ENCODE measurements at places on chromosomes 12 and 14.

GRCh38 chr14:77306851-77307496 lies 13.7 kb downstream of the POMT2 start:
- DNase-seq, result no peak

DNA sequence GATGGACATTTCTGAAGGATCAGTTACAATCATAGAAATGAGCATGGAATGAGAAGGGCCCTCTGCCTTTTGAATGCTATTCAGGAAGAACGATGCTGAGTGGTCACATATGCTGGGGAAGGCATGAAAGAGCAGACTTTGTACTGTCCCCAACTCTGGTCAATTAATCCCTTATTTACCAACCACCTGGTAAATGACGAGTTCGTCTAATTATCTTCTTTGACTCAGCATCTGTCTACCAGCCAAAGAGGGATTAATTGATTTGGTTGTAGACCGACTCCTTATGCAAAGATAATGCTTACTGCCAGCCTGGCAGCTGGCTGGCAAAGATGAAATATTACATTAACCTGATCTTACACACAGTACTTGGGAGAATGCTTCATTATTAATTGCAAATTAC lies 152.2 kb downstream of the CHST11 start:
- DNase-seq, result no peak

DNA sequence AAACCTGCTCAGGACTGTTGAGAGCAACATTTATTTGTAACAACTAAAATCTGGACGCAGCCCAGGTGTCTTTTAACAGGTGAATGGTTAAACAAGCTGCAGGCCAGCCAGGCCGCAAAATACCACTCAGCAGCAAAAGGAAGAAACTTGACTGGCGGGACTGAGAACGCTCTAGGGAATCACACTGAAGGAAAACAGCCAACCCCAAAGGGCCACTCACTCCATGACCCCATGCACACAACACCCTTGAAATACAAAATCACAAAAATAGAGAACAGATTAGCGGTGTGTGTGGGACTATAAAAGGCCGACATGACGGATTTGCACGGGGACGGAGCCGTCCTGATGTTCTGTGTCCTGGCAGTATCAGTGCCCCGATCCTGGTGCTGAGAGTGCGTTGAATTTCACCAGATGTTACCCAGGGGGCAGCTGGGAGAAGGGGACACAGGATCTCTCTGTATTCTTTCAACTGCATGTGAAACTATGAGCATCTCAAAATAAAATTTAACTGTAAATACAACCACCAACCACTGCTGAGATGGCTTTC lies 23.0 kb downstream of the VPS37B start:
- DNase-seq, result no peak

- DNase-seq, result no peak
These were observed 17.0 kb upstream of the SRSF5 start for GRCh38 chr14:69749956-69750355.

DNA sequence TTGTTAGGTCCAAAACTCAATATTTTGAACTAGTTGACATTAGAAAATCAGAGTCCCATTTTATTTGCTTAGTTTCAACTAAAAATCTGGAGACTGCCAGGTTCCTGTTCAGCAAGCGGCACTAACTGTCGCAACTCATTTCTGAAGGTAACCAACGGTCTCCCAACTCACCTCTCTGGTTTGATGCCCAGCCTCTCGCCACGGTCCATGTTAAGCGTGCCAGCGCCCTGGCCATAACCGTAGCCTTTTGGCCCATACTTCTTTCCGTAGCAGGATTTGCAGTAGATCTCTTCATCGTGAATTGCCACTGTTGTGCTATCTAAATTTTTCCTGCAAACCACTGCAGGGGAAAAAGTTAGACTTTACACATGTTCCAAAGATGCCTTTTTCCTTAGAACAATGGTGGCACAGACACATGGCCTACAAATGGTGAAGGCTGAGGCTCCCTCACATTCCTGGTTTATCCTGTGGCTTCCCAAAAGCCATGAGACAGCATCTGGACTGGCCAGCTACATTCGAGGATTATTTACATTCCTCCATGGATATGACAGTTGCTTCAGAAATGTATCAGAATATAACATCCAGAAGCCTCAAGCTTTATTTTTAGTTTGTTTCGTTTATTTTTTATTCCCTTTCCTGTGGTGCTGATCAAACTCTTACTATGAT lies 15.7 kb downstream of the CSRP2 start:
- DNase-seq, result peak; percentile 85

- no peak for DNase-seq
These were observed 74.6 kb upstream of the MYF6 start for GRCh38 chr12:80632835-80633234.

DNA sequence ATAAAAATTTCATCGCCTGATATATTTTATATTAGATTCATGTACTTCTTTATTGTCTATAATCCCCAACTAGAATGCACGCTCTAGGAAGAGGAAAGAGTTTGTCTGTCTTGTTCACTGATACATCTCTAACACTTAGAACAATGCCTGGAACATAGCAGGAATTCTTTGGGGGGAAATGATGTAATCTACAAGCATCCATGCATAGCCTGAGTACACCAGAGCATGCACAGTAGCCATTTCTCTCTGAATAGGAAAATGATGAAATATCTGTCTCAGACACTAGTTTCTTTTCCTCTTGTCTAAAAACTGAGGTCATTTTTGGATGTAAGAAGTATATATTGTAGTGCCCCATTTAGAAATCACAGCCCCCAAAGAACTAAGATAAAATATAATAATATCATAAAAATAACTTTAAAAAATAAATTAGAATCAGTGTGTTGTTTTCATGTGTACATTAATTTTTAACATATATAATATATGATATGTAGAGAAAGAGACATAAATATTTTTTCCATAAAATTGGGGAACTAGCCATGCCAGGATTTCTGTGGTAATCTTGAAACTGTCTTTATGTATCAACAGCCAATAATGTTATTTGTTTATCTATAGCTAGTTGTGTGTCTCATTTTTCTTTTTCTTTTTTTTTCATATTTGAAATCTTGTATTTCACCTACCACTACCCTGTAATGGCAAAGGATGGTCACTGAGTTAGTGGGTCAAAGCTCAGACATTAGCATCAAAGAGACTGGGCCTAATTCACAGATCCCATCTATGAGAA lies 155.6 kb upstream of the TMCC3 start:
- peak; percentile 33 for DNase-seq

GRCh38 chr14:49945448-49946319 lies 52.8 kb downstream of the ARF6 start:
- DNase-seq, result no peak

DNA sequence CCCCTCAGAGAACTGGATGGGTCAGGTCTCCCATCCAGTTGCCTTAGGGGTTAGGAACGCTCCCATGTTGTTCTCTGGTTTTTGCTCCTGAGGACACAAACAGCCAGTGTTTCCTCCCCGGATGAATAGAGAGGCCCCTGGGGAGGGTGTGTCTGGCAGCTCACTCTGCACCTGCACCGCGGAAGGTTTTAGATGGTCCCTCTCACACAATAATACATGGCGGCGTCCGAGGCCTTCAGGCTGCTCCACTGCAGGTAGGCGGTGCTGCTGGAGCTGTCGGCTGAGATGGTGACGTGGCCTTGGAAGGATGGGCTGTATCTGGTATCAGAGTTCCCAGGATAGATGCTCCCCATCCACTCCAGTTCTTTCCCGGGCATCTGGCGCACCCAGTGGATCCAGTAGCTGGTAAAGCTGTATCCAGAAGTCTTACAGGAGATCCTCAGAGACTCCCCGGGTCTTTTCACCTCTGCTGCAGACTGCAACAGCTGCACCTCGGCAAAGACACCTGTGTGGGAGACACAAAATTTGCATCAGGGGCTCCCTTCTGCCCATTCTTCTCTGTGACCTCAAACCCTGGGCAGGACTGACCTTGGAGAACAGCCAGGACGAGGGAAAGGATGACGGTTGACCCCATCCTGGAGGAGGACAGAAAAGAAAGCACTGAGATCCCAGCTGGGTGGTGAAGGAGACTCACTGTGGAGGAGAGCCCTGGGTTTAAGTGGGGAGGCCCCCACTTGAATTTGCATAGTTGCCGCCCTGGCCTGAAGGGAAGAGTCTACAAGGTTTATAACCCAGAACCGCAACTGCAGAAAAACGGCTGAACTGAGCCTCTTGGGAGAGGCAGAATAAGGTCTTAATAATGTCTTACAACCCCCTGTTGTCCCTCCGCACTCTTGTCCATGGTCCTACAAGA lies 1324.8 kb downstream of the TMEM121 start:
- no peak for DNase-seq

DNA sequence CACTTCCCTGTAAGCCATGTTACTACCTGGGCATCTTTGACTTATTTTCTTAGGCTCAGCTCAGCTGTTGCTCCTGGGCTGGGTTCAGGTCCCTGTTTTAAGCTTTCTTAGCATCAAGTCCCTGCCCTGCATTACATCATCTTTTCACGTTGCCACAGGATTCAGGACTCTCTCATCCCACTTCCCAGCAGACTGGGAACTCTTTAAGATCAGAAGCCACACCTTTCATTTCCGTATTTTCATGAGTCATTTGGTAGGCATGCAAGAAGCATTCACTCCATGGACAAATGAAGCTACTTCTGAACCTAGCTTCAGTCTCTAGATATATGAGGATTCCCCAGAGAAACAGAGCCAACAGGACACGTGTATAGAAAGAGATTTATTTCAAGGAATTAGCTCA lies 726.8 kb downstream of the VRK1 start:
- DNase-seq, result no peak

DNA sequence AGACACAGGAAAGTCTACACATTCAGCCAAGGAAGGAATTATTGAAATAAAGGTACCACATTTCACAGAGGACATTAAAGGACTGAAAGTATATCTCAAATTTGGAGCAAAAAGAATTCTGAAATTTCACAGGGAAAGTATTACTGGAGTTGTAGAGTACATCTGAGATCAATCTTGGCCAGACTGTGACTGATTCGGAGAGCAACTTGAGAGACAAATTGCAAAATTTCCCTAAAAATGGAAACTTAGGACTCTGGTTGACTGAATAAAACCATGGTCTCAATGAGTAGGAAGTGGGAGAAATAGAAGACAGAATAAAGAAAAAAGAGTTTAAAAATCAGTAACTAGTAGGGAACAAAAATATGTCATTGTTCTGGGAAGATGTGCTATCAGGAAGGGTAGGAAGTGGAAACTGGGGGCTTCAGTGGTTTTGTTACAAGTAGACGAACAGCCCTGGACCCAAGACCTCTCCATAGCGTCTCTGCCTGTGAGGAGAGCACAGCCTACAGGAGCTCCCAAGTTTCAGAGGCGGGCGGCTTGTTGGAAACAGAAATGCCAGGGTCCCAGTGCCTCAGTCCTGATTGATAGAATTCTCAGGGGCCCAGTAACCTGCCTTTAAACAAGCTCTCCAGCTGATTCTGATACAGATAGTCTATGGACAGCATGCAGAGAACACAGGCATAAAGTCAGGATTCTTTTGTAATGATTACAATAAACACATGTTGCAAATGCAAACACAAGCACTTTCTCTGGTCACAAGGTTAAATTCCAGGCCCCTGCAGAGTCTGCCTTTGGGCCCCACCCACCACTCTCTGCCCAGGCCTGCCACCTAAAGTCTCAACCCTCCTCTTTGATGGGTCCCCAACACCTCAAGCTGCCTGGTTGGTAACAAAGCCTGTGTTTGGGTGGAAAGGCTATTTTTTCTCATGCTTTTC lies 63.1 kb downstream of the BBS10 start:
- DNase-seq, result no peak

DNA sequence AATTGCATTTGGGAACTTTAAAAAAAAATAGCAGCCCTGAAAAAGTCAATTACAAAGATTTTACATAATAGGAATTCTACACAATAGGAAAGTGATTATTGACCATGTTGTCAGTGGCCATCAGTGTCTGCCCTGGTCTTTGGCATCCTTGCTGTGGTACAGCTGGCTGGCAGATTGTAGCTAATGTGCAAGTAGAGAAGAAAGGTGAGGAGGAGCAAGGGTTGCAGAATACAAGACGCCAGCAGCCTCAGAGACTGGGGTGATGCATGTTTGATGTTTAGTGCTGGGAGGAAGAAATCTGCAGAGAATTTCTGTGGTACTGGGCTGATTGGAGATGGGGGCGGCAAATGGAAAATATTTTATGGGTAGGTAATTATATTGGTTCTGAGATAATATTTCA lies 322.9 kb downstream of the TMEM117 start:
- no peak for DNase-seq

- peak; percentile 28 for DNase-seq
These were observed 42.9 kb upstream of the EEA1 start for GRCh38 chr12:92971859-92972524.

- DNase-seq, result no peak
These were observed 112.1 kb downstream of the ADGRD1 start for GRCh38 chr12:131065801-131066200.

GRCh38 chr14:105502446-105503295 lies 11.6 kb downstream of the TEDC1 start:
- no peak for DNase-seq

- DNase-seq, result no peak
These were observed 2.3 kb downstream of the HIP1R start for GRCh38 chr12:122837306-122838265.

GRCh38 chr14:24054324-24054641 lies 2.5 kb downstream of the CARMIL3 start:
- DNase-seq, result no peak

DNA sequence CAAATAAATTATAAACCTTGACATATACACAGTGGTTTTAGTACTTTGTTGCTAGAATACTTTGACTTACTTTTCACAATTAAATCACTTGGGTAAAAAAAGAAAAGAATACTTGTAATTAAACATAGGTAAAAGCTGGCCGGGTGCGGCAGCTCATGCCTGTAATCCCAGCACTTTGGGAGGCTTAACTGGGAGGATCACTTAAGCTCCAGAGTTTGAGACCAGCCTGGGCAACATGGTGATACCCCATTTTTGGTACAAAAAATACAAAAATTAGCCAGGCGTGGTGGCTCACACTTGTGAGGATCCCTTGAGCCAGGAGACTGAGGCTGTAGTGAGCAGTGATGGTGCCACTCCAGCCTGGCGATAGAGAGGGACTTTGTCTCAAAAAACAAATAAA lies 7.8 kb downstream of the STX2 start:
- no peak for DNase-seq

DNA sequence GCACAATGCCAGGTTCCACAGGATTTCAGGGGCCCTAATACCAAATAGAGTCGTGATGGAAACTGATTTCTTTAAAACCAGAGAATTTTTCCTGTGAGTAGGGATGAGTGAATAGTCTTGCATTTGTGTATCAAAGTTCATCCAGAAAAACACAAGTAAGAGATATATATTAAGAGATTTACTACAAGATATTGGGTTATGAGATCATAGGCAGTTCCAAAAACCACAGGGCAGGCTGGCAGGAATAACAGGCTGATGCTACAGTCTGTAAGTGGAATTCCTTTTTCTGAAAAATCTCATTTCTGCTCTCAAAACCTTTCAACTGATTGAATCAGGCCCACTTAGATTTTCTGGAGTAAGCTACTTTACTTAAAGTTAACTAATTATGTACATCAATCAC lies 1756.2 kb upstream of the SEL1L start:
- DNase-seq, result no peak

DNA sequence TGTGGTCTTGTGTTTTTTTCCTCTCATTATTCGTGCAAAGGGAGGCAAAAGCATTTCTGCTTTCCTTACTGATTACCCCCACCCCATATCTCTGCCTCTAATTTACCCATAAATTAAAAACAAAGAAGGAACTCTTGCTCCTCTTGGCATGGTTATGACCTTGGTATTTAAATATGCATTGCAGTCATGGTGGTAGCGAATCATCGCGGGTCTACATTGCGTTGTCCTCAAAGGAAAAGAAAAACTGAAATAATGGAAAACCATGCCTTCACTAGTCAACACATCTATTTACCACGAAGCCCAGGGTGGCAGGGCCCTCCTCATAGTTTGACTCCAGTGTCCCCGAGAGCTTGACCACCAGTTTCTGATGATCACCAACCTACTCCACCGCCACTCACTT lies 126.7 kb upstream of the PARP11 start:
- DNase-seq, result no peak
